Pancreas (tissue), 10 donors: ENCODE measurements at places on chromosomes 5 and 9. TPM values are rescaled to one million over a fixed set of nuclear protein-coding genes. Genes with fewer than 3 reads are reported as not detected.

SHISAL2B gene
- polyA plus RNA-seq: 14.3 TPM

GPR21 gene
- polyA plus RNA-seq: not detected

GFPT2 gene
- 3.4 TPM for polyA plus RNA-seq

NPR2 gene
- 14.6 TPM for polyA plus RNA-seq

RNF208 gene
- 11.4 TPM for polyA plus RNA-seq

GABRP gene
- 0.07 TPM for polyA plus RNA-seq

GLRX gene
- 20.9 TPM for polyA plus RNA-seq

GABBR2 gene
- polyA plus RNA-seq: not detected

NUP155 gene
- 3.3 TPM for polyA plus RNA-seq

FAM200C gene
- 2.5 TPM for polyA plus RNA-seq

SPATA31A1 gene
- polyA plus RNA-seq: not detected
